ENCODE measurements at places on chromosomes 6 and 20. TPM values are rescaled to one million over a fixed set of nuclear protein-coding genes. Genes with fewer than 3 reads are reported as not detected.

Gene FABP7
- polyA plus RNA-seq: 0.55 TPM

Gene PFDN4
- 79.8 TPM for polyA plus RNA-seq

Gene CRISP3
- polyA plus RNA-seq: 0.37 TPM

Gene FANCE
- polyA plus RNA-seq: 9.5 TPM

Gene HNF4A
- polyA plus RNA-seq: 51.7 TPM

Gene LY86
- 2.4 TPM for polyA plus RNA-seq

GRCh38 chr20:57791178-57791962 is 81.6 kb upstream of the PMEPA1 start:
- no peak for DNase-seq

DNA sequence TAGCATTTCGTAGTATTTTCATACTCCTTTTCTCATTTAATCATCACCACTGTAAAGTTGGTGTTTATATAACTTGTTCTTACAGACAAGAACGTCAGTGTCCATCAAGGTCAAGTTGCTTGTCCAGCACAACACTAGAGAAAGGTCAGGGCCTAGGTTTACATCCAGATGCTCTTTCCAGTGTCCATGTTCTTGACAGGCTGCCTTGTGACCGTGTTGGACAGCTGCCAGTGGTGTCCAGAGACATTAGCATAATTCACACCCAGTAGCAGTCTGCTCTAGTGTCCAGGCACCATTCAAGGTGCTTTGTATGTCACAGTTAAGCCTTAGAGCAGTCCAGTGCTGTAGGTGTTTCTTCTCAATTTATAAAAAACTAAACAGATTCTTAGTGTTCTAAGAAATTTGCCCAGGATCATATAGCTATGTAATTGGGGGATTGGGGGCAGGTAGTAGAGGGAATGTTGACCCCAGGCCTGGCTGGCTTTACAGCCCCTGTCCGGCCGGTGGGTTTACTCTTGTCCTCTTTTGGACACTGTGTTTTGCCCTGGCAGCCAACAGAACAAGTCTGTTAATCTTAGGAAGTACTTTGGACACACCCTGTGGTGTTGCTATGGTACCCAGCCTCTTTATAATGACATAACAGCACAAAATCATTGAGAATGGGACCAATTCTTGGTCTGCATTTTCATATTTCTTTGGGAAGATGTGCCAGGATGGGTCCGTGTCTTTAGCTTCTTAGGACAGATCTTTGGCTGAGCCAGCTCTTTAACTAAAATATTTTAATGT is 8.0 kb downstream of the STK35 start:
- DNase-seq: no peak

- DNase-seq: no peak
These were observed 270.8 kb downstream of the BMP7 start for GRCh38 chr20:56995635-56996075.

DNA sequence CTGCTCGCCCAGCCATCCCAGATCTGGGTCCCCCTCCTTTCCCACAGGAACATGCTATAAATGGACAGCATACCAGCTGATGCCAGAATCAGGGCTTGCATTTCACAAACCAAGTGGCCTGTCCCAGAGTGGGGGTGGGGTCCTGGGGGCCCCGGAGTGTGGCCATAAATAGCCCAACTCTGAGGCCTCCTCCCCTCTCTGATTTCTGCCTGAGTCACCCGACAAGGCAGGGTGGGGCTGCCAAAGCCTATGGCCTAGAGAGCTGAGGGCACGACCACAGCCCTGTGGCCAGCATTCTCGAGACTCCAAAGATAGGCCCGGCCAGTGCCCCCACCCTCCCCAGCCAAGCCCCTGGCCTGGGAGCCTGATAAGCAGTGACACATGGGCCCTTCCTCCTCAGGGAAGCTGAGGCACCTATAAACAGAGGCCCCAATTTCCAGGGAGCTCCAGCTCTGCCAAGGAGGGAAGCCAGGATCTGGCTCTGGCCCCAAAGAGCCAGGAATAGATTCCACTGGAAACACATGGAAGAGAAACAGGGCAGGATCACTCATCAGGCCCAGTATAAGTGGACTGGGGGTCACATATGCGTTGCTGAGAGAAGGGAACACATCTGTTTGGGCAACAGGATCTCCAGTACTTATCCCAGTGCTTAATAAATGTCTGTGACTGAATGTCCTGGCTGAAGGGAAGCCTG is 20.3 kb downstream of the SNTA1 start:
- no peak for DNase-seq

DNA sequence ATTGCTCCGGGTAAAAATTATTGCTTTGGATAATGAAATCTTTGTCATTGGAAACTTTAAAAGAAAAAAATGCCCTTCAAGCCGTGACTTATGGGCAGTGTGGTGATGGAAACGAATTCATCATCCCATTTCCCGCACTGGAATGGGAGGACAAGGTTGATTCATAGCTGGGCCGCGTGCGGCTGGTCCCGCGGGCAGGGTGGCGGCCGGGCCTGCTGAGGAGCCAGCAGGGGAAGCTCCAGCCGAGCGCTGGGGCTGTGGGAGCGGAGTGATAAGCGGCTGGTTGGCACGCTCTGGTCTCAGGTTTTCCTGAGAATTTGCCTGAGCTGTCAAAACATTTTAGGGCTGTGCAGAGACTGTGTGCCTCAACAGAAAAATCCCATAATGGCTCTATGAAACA is 351.7 kb downstream of the CDC5L start:
- DNase-seq: no peak

DNA sequence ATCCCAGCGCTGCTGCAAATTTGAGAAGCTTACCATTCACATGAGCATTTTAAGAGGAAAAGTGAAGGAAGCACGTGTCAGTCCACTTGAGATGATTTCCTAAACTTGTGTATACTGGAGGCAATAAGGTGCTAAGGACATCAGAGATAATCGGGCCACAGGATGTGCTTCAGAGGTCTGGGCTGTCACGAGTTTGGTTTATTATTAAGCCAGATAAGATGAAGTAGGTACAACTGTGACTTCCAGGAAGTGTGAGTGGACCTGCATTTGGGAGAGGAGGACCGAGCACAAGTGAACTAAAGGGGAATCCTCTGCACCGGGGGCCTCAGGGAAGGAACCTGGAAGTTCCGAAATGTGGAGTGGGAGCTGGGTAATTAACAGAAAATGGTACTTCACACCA is 1.4 kb downstream of the SAMD5 start:
- no peak for DNase-seq

- no peak for DNase-seq
These were observed 156.0 kb downstream of the DST start for GRCh38 chr6:56486681-56487080.

- DNase-seq: no peak
These were observed 89.2 kb upstream of the HIVEP1 start for GRCh38 chr6:11922901-11923300.

- no peak for DNase-seq
These were observed 50.5 kb upstream of the DST start for GRCh38 chr6:56693246-56693607.

DNA sequence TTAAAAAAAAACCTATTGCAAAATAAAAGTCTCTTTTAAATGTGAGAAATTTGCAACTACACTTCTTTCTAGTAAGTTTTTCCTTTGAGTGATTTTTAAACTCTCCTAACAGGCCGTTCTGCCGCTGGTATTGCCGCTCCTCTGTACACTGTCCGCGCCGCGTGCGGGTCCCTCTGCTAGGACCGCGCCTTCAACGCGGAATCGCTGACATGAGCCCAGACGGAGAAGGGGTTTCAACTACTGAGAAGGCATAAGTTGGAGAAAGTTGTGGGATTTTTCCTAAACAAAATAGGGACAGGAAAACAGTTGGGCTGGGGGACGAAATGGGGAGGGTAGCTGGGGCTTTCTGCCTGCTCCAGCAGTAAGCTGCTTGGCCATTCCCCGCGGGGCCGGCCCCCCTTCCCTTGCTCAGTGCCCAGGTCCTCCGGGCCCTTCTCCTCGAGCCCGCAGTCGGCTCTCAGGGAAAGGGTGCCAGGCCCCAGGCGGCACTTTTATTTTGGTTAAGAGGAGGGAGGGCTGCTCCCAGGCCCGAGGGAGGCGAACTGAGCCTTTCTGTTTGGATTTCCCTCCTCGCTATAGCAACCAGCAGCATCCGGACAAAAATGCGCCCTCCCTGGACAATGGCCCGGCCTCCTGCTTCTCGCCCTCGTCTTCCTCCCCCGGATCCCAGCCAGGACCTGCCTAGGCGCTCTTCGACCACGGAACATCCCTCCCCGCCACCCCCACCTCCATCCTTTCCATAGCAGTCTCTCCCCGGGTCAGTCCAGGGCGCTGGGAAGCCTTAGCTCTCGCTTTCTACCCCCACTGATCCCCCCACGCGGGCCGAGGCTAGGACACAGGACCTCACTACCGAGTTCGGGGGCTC is 6.8 kb upstream of the POU3F2 start:
- DNase-seq: no peak

- DNase-seq: no peak
These were observed 761.2 kb upstream of the CHD6 start for GRCh38 chr20:42379385-42379784.

DNA sequence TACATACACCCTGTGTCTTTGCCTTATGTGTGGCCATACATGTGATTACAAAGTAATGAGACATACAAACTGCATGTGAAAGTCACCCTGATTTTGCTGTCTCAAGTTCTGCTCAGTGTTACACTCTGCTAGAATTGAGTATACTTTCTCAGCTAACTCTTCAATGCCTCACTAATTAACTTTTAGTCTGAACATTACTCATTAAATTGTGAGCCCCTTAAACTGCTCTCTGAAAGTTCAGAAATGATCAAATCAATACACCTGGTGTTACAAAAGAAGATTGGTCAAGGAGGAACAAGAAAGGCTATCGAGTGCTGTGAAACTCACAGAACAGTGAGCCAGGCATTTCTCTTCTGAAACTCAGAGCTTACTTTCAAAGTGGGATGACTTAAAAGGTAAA is 71.3 kb downstream of the MKKS start:
- DNase-seq: no peak

- no peak for DNase-seq
These were observed 15.3 kb downstream of the HCK start for GRCh38 chr20:32067234-32067821.

DNA sequence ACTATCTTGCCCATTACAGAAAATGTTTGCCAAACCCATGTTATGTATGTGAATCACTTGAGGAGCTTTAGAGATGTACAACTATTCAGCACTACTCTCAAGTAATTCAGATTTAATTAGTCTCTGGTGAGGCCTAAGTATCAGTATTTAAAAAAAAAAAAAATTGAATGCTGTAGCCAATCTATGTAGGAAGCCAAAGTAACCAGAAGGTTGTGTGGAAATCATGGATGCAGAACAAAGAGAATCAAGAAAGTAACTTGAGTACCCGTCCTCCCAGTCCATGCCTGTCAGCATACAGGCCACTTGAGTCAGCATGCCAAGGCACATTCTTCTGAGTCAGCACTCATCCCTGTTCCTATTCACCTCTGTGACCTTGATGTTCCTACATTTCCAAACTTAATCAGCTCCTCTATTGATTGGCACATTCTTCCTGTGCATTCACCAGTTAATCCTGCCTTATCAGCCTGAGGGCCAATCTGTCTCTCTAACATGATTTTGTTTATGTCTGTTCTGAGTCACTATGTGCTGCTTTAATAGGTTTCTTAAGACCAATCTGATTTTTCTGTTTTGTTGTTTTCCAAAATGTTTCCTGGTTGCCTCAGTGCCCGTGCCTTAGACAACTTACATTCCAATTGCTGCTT is 165.6 kb downstream of the KCNQ5 start:
- DNase-seq: peak; percentile 24

GRCh38 chr20:14691994-14692393 is 354.6 kb upstream of the FLRT3 start:
- no peak for DNase-seq

DNA sequence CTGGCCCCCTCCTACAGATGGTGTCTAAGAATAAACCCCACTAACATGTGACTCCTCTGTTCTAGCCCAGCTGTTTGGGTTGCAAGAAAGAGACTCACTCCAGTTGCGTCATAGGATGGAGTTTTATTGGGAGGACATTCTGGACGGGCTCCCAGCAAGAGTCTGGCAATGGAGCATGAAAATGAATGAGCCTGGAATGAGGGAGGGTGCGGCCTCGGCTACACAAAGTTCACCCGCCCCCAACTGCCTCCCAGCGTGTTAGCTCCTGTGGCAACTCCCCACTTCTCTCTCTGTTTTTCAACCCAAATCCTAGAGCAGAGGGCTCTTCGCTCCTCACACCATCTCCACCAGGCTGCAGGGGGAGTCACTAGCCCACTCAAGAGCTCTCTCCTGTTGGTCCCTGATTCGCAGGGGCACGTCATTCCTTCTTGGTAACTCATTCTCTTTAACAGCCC is 5.1 kb upstream of the ADAM33 start:
- peak; percentile 87 for DNase-seq

GRCh38 chr6:118783931-118784550 is 109.9 kb upstream of the ASF1A start:
- no peak for DNase-seq

DNA sequence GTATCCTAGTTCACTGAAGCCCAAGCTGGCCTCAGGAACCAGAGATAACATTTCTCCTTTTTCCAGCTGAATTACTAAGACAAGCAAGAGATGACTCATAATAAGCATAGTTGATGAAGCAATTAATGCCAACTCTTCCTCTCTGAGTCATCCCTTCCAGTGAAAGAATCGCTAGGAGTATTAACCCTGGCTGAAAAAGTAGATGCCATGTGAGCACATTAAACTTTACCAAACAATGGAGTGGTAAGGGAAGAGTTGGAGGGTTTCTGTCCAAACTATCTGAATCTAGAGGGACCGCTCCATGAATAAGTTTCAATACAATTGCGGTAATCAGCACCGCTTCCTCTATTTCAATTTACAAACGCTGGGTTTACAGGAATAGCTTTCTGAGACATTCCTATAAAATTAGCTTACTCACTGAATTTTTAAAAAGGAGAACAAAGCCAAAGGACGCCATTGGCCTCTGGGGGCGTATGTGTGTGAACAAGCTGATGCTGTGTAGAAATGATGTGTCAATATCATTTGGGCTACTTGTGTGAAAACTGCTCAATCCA is 48.3 kb downstream of the ATXN1 start:
- no peak for DNase-seq

DNA sequence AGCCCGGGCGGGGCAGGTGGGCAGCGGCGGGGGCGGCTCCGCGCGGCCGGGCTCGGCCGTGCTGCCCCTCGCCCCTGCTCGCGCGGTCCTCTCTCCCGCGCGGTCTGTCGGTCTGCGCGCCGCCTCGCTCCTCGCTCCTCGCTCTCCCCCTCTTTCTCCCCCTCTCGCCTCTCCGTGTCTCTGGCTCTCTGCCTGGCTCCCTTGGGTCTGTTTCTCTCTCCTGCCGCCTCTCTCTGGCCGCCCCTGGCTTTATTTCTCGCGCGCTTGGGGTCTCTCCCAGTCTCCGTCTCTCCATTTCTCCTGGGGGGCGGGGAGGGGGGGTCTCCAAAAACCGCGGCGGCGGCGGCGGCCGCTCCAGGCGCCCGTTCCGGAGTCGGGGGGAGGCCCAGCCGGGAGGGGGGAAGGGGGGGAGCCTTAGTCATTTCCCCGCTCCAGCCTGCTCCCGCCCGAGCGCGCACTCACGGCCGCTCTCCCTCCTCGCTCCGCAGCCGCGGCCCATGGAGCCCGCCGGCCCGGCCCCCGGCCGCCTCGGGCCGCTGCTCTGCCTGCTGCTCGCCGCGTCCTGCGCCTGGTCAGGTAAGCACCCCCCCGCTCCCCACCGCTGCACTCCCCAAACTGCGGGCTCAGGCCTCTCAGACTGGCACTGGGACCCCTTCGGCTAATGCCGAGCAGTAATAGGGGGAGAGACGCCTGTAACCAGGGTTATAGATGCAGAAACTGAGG is at the start of gene SIRPA:
Gene SIRPA (plus strand): TSS at position 457 of the 723 bp plus-strand sequence. CDS start 41 bp downstream, at position 498.
- DNase-seq: peak; percentile 75

All from renal cortex interstitium (tissue), 15 donors.